AG04450 (cell line): ENCODE measurements at places on chromosomes 1 and 21.

DNA sequence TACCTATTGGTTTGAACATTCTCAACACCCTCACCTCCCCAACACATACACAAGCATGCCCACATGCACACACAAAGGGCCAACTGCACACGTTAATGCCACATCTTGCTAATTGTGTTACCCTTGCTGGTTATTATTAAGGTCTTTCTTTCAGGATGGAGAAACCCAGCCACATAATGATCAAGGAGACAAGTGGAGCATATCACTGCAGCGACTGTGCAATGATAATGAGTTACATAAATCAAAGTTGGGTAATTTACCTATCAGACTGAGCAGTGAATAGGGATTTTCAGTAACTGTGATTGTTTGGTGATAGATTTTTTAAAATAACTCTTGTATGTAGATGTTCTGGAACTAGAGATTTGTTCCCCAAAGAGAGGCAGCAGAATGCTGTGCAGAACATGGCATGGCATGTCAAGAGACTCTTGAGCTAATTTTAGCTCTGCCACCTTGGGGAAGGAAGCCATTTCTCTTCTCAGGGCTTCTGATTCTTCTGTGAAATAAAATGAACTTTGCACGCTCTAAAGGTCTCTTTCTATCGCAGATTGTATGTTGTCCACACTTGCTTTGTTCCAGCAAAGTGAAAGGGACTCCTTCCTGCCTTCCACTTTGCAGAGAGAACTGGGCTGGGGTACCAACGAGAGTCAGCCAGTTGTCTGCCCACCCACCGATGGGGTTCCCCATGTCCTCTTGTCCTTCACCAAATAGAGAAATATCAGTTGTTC is 126.0 kb upstream of the CAMK1G start:
- no peak for DNase-seq

DNA sequence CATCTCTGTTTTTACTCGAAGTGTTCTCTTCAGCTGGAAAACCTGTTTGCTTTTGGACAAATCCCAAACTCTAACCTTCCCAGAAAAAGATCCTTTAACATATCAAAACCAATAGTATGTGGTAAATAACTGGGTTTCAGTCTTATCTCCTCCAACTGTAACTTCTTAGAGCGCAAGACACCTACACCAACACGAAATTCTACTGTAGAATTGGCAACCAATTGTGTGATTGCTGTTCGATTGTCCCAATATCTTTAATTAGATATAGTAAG is 5.8 kb upstream of the MPZL1 start:
- no peak for DNase-seq

GRCh38 chr1:86778569-86779239 is 74.3 kb downstream of the SH3GLB1 start:
- DNase-seq, result no peak

GRCh38 chr1:99328171-99328570 is 63.9 kb downstream of the PLPPR4 start:
- no peak for DNase-seq

DNA sequence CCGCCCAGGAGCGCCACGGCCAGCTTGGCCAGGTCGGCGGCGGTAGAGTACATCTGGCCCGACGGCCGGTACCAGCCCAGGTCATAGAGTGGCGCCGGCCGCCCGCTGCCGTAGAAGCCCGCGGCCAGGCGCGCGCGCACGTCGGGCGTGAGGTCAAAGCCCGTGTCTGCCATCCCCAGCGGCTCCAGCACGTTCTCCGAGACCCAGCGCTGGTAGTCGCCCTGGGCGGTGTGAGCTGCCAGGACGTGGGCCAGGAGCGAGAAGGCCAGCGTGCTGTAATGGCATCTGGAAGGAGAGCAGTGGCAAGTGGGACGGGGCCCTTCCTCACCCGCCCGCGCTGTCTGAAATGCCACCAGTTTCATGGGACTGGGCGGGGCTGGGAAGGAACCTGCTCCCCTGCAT is 18.9 kb downstream of the LACTBL1 start:
- no peak for DNase-seq

GRCh38 chr1:246170574-246171261 is 336.4 kb downstream of the SMYD3 start:
- DNase-seq, result no peak

DNA sequence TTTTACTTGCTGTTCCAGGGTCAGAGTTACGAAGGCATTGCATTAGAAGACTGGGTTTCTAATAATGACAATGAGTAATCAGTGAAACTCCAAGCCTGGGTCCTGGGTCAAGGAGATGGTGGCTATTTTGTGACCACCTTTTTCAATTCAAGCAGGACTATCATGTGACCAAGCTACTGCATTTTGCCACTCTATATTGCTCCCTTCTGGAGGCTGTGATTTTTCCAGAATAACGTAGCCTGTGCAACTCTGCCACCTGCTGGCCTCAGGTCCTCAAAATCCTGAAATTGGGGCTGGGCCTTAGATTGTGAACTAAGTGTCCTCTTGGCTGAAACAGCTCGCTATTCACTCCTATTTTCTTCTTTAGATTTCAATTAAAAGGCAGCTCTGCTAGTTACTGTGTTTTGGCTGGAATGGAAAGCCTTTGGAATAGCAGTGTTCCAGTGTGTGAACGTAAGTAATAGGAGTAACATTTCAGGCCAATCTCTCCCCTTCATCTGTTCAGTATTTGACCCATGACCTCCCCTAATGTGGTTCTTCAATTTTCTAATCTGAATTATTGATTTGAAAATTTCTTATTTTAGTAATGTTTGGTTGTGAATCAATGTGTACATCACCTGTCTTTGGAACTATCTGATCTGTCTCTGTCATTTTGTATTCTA is 52.9 kb upstream of the CD46 start:
- peak; percentile 7 for DNase-seq

DNA sequence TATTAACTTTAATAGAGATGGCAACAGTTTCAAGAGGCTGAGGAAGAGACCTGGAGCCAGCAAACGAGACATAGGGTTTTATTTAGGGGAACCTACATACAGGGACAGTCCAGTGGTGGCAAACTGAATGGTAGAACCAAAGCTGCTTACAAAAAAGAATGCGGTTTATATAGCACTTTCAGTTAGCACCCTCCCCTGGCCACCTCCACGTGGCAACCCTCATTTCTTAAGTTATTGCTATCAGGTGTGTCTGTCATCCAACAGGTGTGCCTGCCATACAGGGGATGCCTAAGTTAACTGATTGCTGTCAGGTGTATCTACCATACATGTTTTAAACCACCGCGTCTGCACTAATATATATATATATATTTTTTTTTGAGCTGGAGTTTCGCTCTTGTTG is 129.2 kb upstream of the DUSP10 start:
- no peak for DNase-seq
